ENCODE measurements at places on chromosomes 1 and 21.

- no peak for DNase-seq
These were observed 5.6 kb downstream of the COL8A2 start for GRCh38 chr1:36119456-36119855.

DNA sequence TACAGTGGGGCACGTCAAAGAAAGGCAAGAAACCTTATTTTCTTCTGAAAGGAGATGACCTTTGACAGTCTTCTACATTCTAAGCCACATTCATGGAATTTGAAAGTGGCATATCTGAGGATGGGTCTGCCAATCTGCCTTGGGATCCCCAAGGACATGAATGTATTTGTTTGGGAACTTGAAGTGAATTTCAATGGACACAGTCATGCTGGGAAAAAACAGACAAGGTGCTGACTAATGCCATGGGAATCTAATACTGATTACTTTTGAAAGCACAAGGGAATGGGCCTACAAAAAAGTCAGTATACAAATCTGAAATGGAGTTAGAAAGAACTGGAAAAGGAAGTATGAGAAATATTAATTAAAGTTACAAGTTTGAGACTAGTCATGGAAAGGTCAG is 128.8 kb downstream of the KCNJ6 start:
- DNase-seq, result peak; percentile 69

GRCh38 chr1:71298633-71299032 is 217.8 kb upstream of the ZRANB2 start:
- no peak for DNase-seq

- DNase-seq, result no peak
These were observed 206.3 kb upstream of the KCTD3 start for GRCh38 chr1:215360758-215361157.

- no peak for DNase-seq
These were observed 6.9 kb upstream of the ZBTB21 start for GRCh38 chr21:42017022-42017421.

GRCh38 chr1:5933676-5934057 is 58.6 kb downstream of the NPHP4 start:
- no peak for DNase-seq

DNA sequence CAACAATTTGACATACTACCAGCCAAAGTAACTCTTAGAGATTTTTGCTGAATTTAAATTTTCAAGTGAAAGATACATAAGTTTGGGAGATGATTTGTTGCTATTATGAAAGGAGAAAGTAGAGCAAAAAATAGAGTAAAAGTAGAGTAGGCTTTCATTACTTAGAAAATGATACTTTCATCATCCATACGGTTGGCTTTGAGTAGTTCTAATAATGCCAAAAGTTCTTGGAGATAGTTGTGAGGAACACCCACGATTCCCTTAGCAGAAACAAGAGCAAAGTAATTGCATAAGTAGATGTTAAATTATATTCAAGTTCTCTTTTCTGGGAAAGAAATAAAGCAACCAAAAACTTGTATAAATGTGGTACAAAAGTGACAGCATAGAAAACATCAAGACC is 95.0 kb upstream of the VAV3 start:
- DNase-seq, result no peak

GRCh38 chr1:243253211-243253925 is 1.7 kb downstream of the CEP170 start:
- DNase-seq, result no peak

DNA sequence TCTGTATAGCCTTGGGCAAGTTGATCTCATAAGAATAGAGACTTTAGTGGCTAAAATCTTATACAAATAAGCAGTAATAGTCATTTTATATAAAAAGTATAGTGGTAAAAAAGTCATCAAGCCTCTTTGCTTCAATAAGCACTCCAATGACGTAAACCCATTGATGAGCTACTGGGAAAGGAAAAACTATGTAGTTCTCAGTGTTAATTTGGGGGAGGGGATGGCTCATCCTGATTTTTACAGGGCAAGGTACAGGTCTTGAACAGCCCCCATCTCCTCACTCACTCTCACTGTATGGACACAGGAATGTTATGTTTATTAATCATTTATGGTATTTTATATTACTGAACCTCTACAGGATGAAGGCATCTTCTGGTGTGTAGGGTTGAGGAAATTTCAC is 38.1 kb upstream of the CD55 start:
- DNase-seq, result no peak

- DNase-seq, result no peak
These were observed 155.7 kb downstream of the TNFSF18 start for GRCh38 chr1:172895050-172895460.

DNA sequence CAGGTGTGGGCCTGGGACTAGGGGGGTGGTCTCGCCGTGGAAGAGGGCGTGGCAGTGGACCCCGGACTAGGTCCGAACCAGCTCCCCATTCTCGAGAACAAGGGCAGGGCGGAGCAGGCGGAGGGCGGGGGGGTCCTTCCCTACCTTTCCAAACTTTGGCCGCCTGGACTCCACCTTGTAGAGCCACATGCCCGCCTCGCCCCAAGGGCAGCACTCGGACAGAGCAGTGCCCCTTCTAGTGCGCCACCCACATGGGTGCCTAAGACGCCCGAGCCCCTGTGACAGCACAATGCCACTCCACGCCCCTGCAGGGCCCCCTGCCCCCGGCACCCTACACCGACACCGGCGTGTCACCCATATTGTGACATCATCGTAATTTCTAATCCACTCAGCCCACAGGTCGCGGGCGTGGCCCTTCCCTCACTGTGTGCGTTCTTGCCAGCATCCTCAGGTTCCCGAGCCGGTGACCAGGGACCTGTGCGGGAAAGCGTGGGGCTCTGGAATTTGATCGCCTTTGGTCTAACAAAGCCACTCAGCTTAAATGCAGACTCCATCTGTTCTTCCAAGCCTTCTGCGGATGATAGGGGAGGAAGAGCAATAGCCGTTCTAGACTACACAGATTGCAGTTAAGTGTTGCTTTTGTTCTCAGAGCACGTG is 553 bp upstream of the STMN1 start:
- no peak for DNase-seq

DNA sequence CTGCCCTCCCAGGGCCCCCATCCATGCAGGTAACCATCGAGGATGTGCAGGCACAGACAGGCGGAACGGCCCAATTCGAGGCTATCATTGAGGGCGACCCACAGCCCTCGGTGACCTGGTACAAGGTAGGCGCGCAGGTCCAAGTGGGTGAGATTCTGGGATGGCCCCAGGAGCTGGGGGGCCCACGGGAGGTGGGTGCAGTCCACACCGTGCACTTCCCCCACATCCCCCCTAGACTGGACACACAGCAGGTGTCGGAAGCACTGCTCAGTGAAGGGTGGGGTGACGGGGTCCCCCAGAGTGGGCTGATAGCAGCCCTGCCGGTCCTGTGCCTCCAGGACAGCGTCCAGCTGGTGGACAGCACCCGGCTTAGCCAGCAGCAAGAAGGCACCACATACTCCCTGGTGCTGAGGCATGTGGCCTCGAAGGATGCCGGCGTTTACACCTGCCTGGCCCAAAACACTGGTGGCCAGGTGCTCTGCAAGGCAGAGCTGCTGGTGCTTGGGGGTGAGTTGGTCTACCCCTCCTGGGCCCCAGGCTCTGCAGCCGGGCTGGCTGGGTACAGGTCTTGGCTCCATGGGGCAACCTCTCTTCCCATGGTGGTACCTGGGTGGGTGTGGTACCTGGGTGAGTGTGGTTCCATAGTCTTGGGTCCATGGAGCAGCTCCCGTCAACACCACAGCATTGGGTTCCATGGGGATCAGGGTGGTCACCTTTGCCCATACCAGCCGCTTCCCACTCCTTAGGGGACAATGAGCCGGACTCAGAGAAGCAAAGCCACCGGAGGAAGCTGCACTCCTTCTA is 40.4 kb downstream of the TRIM11 start:
- no peak for DNase-seq

GRCh38 chr1:58699011-58699762 is 675 bp downstream of the MYSM1 start:
- peak; percentile 22 for DNase-seq

DNA sequence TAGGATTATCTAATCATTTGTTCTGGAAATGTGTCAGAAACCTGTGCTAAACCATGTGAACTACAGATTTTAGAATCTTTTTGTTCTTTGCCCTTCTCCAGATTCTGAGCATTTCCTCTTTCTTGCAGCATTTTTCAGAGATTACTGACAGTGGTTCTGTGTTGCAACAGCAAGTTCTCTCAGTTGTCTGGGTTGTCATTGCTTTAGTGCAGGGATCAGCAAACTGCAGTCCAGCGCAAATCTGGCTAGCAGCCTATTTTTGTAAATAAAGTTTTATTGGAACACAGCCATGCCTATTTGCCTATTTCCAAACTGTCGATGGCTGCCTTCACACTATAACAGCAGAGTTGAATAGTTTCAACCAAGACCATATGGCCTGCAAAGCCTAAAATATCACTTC is 66.3 kb upstream of the LRRC8D start:
- DNase-seq, result no peak

DNA sequence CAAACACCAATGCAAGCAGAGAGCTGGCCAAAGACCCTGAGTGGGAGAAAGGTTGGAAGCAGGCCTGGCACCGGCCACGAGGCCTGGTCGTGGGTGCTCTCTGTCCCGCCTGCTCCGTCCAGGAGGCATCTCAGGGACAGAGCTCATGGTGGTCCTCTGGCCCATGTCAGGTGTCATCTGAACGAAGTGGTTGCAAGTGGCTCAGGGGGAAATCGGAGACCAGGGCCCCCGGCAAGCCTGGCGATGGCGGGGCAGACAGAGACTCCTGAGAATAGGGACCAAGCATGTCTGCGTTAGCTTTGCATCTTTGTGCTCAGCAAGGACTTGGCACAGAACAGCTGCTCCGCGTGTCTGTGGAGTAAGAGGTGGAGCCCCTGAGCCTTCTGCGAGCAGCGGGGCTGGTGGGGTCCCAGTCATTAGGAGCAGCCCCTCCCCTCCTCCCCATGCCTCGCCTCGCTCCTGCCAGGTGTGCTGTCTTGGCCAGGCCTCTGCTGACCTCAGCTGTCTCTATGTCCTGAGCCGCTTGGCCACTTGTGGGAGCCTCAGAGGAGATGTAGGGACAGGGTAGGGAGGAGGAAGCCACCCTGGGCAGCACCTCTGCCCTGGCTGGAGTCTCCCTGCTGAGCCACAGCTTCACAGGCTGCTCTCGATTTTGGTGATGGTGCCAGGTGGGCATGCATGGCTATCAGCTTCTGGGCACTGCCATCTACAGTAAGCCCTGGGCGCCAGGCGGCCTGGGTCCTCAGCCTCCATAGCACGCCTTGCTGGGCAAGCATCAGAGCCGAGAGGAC is 362.9 kb upstream of the VAMP3 start:
- no peak for DNase-seq

DNA sequence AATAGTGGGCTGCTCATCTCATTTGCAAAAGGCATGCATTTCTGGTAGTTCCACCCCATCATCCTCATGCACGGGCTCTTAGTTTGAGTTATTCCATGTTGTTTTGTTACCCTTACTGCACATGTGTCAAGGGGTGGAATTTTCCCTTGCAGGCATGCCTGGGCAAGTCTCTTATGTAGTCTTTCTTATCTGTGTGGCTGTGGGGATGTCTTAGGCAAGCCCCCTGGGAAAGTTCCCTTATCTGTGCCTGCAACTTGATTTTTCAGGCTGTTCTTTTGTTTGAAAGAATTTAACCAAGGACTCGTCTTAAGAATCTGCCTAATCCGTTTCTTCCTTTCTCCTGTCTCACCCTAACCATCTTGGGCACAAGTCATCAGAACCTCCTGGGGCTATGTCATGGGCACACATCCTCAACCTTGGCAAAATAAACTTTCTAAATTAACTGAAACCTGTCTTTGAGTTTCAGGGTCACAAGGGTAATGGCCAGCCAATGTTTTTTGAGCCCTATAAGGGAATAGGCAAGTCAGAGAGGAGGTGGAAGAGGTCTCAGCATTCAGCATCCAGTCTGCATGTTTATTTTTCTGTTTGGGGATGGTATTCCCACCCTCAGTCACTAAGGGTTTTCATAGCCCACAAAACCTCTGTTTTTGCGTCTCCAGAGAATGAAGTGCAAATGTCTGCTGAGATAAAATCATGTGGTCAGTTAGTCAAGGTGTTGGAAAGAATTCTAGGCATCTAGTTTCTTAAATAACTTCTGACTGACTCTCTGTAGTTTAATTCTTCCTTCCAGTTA is 579.7 kb downstream of the PLA2G4A start:
- peak; percentile 12 for DNase-seq

DNA sequence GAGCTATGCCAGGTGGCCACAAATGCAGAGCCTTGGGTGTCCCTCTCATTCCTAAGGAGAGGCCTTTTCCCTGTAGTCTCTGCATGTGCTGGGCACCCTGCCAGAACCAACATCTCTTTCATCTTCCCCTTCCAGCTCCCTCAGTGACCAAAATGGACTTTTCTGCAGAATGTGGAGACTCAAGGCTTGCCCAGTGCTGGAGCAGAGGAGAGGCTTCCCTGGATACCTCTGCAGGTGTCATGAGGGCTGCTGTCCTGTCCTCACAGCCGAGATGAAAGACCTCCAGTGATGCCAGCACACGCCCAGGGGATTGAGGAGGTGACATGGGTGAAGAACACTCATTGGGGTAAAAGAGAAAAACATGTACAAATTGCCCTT is 347.0 kb upstream of the AJAP1 start:
- DNase-seq, result no peak

GRCh38 chr1:172954476-172955150 is 96.1 kb downstream of the TNFSF18 start:
- DNase-seq, result no peak

- no peak for DNase-seq
These were observed 9.0 kb downstream of the CLDN19 start for GRCh38 chr1:42730988-42731387.

- DNase-seq, result no peak
These were observed 42.5 kb downstream of the WDR4 start for GRCh38 chr21:42836767-42837301.

DNA sequence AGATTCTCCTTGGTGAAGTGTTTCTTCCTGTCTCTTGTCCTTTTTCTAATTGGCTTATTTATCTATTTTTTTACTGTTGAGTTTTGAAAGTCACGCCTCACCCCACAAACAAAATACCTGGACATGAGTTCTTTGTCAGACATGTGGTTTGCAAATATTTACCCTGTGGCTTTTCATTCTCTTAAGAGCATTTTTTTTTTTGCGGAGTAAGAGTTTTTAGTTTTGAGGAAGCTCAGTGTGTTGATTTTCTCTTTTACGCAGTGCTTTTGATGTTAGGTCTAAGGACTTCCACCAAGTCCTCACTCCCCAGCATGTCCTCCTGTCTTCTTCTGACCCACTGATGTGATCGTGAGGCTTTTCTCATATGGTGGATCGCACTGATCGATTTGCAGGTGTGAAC is 7.6 kb downstream of the DFFB start:
- DNase-seq, result peak; percentile 14

- no peak for DNase-seq
These were observed 197.6 kb downstream of the CAMTA1 start for GRCh38 chr1:6982860-6983259.

DNA sequence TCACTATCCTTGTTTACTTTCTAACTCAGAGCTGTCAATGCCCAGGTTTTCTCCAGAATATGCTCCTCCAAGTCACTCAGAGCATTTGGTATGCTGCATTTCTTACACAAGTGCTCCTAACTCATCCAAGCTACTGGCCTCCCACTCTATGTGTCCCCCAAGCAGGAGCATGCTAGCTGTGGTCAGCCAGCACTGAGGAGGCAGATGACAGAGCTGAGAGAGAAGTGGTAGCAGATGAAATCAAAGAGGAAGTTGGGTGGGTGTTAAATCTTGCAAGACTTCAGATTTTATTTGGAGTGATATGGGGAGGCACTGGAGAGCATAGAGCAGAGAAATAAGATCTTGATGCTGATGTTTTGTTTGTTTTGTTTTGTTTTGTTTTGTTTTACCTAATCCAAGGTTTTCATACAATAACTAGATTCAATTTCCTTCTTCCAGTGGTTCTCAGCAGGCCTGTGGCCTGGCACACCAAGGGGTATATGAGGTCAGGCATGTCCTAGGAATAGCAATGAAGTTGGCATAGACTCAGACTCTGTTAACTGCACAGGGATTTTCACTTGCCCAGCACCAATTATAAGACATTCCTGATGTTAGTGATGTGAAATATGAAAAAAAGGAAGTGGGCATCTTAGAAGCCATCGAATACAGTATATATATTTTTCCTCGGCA is 3.1 kb upstream of the PGBD5 start:
- DNase-seq, result no peak

Measured in kidney glomerular epithelial cell (primary cell).